CD14-positive monocyte (primary cell): ENCODE measurements at places on chromosomes 12 and 14.

DNA sequence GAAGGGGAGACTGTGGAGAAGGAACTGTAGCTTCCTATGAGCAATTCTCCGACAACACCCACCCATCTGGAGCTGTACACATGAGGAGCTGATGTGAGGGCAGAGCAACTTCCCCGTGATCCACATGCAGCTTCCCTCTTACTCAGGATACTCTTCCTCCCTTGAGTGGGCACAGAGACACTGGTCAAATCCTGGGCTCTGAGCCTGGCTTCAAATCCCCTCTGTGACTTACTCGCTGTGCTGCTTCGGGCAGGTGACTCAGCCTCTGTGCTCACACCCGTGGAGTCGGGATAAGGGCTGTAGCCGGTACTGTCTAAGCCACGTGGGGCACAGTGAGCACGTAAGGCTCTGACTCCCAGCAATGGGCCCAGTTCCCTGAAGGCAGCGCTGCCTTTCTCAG lies 31.1 kb downstream of the ZFYVE21 start:
- DNase-seq = no peak

DNA sequence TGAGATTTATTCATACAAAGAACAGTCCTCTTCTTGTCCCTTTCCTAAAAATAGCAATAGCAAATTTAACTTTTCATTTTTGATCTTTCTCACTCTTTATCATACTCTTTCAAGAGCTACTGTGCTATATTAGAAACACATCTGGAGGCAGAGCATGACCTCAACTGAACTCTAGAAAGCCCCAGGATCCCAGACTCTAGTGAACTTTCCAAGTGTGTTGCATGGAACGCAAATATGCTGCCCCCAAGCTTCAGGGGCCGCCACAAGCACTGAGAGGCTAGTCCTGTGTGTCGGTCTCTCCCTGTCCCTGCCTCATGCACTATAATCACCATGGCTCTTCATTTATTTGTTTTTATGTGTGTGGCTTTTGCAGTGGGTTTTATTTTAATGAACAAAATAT lies 38.7 kb upstream of the ZNF641 start:
- DNase-seq = no peak

- DNase-seq = peak; percentile 56
Measured at GRCh38 chr14:74257078-74257940, 18.1 kb downstream of the VSX2 start.

GRCh38 chr14:90629471-90629870 lies 186.8 kb downstream of the TTC7B start:
- DNase-seq = no peak

DNA sequence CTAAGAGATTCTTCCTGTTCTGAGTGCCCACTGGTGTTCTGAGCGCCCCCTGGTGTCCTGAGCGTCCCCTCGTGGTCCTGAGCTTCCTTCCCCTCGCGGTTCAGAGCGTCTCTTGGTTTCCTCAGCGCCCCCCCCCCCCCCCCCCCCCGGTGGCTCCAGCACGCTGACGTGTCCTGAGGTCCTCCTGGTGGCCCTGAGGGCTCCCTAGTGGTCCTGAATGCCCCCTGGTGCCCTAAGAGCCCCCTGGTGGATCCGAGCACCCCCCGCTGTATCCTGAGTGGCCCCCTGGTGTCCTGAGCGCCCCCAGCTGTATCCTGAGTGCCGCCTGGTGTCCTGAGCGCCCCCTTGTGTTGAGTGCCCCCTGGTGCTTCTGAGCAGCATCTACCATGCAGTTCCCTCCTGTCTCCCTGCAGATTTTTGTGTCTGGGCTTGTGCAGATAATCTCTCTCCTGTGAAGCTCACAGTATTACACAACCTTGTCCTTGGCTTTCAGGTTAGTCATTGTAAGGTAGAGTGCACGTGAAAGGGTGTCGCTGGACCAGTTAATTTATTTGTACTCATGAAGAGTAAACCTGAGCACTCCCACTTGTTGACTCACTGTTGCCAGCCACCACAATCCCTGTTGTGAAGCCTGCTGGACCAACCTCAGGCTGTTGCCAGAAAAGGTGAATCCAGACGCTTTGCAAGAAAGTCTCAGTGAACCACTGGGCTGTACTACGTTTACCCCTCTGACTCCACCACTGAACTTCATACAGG lies 1168.4 kb downstream of the TMEM121 start:
- peak; percentile 65 for DNase-seq

- DNase-seq = no peak
Measured at GRCh38 chr12:32264961-32265360, 134.4 kb upstream of the FGD4 start.

DNA sequence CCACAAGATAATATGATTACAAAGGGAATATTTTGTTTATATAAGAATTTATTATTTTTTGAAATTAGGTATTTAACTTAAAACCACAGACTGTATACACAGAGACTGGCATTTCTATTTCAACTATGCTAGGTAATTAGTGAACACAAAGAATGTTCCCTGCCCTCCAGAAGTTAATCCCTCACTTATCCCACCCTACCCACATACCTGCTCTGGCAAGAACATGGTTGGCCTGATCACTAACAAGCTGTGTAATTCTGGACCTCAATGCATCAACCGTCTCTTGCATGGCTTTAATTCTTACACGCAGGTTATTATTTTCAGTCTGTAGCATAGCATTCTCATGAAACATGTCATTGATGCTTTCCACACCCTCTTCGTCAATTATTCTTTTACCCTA lies 85.9 kb downstream of the KIF21A start:
- DNase-seq = no peak

DNA sequence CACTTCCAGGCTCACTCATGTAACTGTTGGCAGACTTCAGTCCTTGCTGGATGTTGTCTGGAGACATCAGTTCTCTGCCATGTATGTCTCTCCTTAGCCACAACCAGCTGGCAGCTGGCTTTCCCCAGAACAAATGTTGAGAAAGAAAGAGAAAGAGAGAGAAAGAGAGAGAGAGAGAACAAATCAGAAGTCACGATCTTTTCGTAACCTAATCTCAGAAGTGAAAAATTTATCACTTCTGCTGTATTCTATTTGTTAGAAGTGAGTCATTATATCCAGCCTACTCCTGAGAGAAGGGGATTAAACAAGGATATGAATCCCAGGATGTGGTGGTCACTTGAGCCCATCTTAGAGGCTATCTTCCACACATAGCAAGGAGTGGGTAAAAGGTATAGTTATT lies 101.2 kb downstream of the BTG1 start:
- DNase-seq = no peak

DNA sequence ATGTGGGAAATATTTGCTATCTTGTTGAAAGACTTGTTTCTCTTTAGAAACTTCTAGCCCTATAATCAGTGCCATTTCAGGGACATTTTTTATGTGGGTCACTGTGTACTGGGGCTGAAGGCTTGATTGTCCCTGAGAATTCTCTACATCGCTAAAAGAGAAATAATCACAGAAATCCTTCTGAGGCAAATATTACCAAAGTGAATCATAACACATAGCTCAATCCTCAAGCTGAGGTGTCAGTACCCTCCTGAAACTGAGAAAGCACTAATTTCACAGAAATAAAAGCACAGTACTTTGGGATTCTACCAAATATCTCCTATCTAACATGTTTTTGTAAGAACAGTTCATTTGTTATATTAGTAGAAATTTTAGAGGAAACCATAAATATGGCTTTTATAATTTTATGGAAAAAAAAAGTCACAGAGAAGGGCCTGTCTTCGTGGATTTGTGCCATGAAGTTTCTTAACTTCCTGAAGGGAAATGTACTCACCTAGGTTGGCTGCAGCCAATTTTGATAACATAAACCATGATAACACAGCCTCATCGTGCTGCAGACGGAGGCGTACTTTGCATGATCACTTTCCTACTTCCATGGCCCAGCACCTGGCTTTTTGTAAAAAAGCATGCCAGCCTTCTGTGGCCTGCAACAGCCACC lies 163.7 kb upstream of the HIF1A start:
- DNase-seq = no peak
